ENCODE measurements at places on chromosomes 7 and 10.

DNA sequence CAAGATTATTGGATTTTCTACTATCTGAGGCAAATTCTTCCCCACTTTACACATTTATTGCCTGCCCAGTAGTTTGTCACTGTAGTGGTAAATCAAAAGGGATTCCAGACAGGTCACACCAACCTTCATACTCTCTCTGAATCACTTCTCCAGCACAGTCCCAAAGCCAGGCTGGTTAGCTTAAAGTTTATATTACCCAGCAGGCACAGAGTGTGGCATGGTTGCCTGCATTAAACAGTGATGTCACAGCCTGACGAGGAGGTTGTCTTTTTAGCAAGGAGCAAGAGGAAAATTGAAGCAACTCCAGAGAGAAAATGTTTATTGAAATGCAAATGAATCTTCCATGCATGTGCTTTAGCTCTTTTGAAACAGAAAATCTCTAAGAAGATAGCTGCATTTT, 375.5 kb upstream of the CELF2 start:
- DNase-seq: no peak

DNA sequence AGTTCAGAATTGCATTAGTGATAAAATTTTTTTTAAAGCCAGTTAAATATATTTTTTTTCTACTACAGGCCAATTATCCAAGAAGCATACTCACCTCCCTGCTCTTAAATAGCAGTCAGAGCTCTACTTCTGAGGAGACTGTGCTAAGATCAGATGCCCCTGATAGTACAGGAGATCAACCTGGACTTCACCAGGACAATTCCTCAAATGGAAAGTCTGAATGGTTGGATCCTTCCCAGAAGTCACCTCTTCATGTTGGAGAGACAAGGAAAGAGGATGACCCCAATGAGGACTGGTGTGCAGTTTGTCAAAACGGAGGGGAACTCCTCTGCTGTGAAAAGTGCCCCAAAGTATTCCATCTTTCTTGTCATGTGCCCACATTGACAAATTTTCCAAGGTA, 119.1 kb downstream of the TRIM24 start:
- no peak for DNase-seq

GRCh38 chr7:50416527-50417182, 33.5 kb downstream of the FIGNL1 start:
- no peak for DNase-seq

- DNase-seq: no peak
These were observed 132.1 kb downstream of the EMX2 start for GRCh38 chr10:117674646-117675045.

- no peak for DNase-seq
These were observed 11.7 kb downstream of the CNPY1 start for GRCh38 chr7:155534691-155535090.

DNA sequence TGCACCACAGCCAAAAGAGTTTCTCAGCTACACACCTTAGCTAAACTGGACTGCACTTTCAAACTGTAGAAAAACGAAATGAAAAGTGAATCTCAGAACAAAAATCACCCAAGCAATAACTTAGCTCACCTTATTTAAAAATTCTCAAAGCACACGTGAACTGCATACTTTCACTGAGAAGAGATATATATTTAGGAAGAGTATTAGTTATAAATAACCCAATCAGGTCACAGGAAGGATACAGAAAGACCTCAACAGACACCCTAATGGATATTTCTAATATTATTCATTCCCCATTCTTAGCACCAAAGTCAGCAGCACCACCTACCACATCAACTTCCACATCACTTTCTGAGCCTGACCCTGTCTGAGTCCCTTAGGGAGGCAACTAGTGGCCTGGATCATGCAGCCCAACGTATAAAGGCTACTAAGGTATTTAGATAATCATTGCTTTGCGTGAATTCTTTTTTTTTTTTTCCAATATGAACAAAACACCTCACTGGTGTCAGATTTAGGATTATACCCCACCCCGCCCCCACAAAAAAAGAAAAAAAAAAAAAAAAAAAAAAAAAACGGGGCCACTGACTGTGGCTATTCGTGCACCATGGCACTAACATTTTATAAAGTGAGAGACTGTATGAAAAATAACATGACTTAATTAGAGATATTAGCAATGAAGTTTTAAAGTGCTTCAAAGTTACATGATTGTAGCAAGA, 2.6 kb downstream of the ABI1 start:
- DNase-seq: no peak

GRCh38 chr7:138825049-138825721, 27.2 kb upstream of the ATP6V0A4 start:
- no peak for DNase-seq

DNA sequence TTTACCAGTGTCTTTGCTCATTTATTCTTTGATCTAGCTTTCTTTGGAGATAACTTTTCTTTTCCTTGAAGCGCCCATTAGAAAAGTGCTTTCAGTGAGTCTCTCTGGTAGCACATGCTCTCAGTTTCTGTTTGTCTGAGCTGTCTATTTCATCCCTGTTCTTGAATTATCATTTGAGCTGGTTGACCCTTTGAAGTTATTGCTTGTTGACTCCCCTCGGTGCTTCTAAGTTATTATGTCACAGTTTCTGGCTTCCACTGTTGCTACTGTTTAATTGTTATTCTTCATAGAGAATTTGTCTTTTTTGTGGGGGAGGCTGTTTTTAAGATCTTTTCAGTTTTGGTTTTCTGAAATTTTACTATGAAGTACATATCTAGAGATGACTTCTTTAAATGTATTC, 11.4 kb upstream of the PRF1 start:
- DNase-seq: no peak

GRCh38 chr7:99860281-99861127, 16.3 kb downstream of the OR2AE1 start:
- no peak for DNase-seq

DNA sequence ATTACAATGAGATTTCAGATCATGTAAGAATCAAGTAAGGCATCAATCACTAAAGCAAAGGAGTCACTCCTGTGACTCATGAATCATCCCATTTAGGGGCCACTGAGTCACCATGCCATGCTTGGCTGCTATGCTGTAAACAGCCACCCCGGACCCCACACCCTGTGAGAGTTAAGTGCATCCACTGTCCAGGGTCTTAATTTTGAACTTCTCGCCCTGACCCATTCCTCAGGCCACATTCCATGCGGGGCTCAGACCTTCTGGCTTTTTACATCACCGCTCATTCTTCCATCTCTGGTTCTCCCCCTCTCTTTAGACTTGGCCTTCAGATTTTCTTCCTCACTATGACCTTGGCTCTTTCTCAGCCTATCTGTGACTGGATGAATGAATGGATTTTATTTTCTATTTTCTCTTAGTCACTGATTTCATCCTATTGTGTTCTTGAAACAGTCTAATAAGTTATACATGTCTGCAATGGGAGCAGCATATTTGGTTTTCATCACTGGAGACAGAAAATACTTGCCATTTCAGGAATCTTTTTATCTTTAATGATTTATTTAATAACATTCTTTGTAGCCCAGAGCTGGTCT, 239.6 kb downstream of the SKIDA1 start:
- DNase-seq: no peak

GRCh38 chr7:150778738-150779301, 21.3 kb downstream of the TMEM176B start:
- DNase-seq: peak; percentile 55

GRCh38 chr10:44865289-44865671, 45.9 kb upstream of the TMEM72 start:
- DNase-seq: no peak

DNA sequence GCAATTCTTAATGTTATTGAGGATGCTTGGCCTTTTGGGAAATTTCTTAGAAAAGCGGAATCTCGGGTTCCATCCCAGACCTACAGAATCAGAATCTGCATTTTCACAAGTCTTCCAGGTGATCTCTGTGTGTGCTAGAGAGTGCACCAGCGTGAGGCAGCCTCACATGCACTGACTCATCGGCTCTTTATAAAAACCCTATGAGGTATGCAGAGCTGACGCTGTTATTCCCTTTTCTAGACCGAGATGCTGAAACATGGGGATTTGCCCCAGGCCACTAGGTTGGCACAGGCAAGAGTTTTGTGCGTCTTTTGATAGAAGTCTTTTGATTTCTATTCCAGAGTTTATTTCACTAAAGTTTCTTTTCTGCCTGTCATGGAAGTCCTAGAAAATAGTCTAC, 61.2 kb downstream of the CDCA7L start:
- no peak for DNase-seq

DNA sequence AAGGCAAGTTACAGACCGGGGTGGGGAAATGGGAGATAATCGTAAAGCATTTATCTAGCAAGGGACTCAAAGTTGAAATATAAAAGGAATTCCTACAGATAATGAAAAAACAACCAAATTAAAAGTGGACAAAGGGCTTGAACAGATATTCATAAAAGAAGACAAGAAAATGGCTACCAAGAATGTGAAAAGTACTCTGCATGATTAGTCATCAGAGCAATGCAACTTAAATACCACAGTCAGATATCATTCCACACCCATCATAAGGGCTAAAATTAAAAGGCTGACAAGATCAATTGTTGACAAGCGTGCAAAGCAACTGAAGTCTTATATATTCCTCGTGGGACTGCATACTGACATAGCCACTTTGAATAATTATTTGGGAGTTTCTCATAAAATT, 124.6 kb upstream of the RSU1 start:
- DNase-seq: no peak

- DNase-seq: no peak
These were observed 289.6 kb downstream of the PPP1R3A start for GRCh38 chr7:113628948-113629847.

DNA sequence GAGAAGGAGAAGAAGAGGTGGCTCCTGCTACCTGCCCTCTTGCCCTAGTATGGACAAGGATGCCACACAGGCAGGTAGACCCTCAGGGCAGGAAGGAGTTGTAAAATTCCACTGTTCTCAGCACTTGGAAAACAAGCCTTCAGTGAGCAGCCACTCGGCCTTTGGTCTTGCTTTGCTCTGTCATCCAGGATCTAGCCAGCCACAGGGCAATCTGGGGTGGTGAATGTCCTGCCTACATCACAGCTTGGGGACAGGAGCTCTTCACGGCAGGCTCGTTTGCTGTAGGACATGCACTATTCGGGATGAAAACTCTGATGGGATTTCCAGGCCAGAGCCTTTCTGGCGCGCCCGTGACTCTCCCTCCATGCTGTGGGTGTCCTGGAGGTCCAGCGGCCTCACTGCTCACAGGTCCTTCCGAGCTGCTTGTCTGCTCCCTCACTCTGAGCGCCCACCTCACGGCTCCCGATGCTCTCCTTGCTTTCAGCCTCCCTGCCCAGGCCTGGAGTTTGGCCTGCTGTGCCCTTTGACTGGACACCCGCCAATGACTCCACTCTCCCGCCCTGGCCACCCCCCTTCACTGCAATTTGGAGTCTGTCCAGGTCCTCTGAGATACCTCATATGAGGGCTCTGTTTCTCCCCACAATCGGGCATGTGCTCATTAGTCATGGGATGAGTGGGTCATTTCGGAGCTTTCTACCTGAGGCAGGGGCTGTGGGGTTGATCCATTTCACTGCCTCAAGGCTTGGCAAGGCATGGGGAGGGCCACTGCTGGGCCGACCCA, 227.2 kb upstream of the GRB10 start:
- no peak for DNase-seq

DNA sequence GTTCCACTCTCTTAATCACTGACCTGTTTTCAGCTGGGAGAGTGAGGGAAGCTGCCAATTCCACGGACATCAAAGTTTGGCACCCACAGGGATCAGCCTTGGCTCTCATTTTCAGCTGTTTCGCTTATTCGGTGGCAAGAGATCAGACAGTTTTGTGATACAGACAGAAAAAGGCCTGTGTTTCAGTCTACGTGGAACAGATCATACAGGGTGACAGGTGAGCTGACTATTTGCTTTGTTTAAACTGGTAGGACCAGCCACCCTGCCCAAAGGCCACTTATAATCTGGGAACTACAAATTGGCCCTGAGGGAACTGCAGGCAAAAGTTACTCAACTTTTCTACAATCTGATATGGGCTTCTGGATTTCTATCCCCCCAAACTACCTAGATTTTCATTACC, 128.6 kb downstream of the ZNF467 start:
- DNase-seq: no peak

DNA sequence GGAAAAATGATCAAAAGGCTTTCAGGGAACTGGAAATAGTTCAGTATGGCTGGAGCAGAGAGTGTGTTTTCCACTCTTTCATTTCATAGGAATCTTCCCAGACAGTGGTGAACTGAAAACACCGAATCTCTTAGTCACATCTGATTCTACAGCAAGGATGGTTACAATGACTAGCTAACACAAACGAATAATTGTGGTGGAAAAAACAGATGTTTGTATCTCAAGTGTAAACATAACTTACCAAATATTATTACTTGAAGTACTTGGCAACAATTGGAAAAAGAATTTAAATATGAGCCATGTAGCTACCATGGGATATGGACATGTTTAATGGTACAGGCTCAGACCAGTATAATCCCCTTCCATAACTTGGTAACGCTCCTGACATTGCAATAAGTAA, 21.1 kb upstream of the BPGM start:
- no peak for DNase-seq

DNA sequence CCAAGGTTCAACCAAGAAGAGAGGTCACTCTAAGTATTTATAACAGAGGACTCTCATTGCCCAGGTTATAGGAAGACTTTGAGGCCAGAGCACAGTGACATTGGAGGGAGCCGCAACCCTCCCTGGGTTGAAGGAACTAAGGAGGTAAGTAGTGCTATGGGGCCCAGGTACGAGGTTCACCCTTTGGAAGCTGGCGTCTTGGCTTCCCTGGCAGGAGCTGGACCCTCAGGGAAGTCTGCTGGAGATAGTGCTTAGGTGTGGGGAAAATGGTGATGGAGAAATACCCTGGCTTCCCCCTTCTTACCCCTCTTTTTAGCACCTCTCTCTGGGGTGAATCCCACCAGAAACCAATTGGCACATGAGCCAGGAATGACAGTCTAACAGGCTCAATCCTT, 317.9 kb upstream of the ZNF32 start:
- DNase-seq: no peak

GRCh38 chr7:8827329-8827728, 393.9 kb downstream of the NXPH1 start:
- no peak for DNase-seq

- DNase-seq: no peak
These were observed 55.1 kb downstream of the FAM53B start for GRCh38 chr10:124688889-124689670.

- DNase-seq: no peak
These were observed 1122.8 kb downstream of the TYW1 start for GRCh38 chr7:68119411-68119810.
